ENCODE measurements at places on chromosomes 4 and X. TPM values are rescaled to one million over a fixed set of nuclear protein-coding genes. Genes with fewer than 3 reads are reported as not detected.

Gene AADAT
- 12.5 TPM for total RNA-seq

Gene DDX53
- total RNA-seq = not detected

DNA sequence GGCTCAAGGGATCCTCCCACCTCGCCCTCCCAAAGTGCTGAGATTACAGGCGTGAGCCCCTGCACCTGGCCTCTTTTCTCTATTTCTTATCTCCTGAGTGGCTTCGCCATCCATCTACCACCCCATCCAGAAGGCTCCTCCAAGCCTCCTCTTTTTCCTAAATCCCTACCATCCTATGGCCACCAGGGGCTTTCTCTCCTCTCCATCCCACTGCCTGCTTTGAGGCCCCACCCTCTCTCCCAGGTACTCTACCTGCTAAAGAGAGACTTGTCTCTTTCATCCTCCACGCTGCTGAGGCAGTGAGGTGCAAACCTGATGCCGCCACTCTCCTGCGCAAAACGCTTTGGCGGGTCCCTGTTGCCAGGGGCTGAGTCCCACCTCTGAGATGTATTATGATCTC is 7.0 kb downstream of the RS1 start:
- no peak for DNase-seq

DNA sequence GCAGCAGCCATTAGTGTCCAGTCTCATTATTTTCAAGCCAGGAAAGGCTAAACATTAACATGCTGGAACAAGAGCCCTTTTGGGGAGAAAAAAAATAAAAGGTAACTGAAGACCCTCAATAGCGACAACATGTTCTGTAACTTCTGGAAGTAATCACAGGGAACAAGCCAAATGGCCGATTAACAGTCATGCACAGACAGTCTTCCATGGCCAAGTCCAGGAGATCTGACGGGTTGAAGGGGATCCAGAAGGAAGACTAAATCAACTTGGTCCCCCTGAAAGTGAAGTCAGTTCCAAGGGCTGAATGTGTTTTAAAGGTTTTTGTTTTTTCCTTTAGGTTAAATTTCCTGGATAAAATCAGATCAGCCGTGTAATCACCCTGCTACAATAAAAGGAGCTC is 52.5 kb downstream of the LNX1 start:
- no peak for DNase-seq

- no peak for DNase-seq
Measured at GRCh38 chrX:132491191-132491590, 2.4 kb upstream of the MBNL3 start.

- DNase-seq = no peak
Measured at GRCh38 chr4:137533855-137534254, 1.6 kb upstream of the PCDH18 start.

DNA sequence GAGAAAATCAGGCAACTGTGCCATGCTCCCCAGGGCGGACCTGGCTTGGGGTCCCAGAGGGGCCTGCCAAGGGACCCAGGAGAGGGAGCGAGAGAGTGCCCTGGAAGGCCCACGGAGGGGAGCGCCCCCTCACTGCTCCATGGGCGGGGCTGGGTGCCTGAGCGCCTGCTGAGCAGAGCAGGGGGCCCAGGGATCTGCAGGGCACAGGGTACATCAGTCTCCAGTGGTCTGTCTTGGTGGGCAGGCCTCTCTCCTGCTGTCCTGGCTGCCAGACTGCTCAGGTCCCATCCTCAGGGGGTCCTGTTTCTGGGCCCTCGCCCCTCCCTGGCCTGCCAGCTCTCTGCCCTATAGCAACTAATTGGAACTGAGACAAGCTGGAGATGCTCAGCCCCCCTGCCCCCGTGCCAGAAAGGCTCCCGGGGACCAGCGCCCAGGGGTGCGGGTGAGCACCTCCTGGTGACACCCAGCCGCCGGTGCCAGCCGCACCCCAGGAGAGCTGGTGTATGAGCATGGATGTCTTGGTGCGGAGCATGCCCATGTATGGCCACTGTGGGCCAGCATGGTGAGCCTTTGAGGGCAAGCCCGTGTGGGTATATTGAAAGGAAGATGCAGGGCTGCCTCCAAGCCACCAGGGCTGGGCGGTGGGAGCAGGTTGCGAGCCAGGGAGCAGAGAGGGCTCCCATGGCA is 1.3 kb downstream of the BGN start:
- no peak for DNase-seq

GRCh38 chrX:16039363-16039762 is 84.0 kb upstream of the GRPR start:
- DNase-seq = no peak

GRCh38 chr4:56783986-56784385 is 37.5 kb downstream of the SPINK2 start:
- DNase-seq = no peak

DNA sequence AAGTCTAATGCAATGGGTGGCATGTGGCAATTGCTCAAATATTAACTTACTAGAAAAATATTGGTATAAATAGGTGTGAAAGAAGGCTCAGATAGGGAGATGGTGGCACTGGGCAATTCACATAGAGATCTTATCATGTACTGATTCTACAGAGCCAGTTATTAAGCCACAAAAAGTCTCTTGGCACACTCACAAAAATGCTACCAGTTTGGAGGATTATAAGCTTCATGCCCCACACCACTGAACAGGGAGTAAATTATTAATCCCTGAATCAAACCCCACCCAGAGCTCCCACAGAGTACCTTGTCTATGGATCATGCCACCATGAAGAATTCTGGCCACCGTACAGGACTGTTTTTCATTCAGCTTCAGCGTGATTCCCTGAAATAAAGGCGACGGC is 13.8 kb downstream of the MPP1 start:
- no peak for DNase-seq

GRCh38 chrX:121761845-121762244 is 714.4 kb downstream of the GLUD2 start:
- DNase-seq = no peak

Data from kidney epithelial cell (primary cell).